Stimulated activated CD4-positive, alpha-beta T cell treated with anti-CD3 and anti-CD28 coated beads, Interleukin-2, amount 100 ng/mL, for 4 hours (primary cell): ENCODE measurements at places on chromosomes 12 and 14.

- no peak for DNase-seq
These were observed 7.7 kb downstream of the FOS start for GRCh38 chr14:75286313-75286712.

GRCh38 chr12:5510251-5510805 is 78.4 kb downstream of the NTF3 start:
- DNase-seq, result no peak

- DNase-seq, result no peak
These were observed 9.3 kb downstream of the SLC48A1 start for GRCh38 chr12:47782372-47782770.

GRCh38 chr12:58777815-58778214 is 142.5 kb downstream of the LRIG3 start:
- no peak for DNase-seq

GRCh38 chr14:32564596-32564995 is 235.5 kb downstream of the AKAP6 start:
- no peak for DNase-seq

DNA sequence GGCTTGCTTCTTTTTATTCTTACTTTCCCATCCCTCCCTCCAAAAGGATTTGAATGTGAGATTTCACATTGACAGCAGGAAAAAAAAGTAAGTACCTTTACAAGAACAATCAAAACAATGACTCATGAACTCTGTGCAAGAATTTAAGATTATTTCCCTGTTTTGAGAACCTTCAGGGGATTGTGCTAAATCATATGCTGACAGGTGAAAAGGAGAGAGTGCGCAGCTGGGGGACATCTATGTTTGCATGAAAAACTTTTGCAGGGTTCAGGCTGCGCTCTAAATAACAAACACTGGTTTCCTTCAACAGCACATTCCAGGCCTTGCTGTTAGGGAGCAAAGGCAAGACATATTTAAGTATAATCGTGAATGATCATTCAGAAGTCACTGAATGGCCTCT is 27.3 kb downstream of the RERG start:
- DNase-seq, result no peak
